T follicular helper cell (primary cell): ENCODE measurements at places on chromosomes 13 and 19.

DNA sequence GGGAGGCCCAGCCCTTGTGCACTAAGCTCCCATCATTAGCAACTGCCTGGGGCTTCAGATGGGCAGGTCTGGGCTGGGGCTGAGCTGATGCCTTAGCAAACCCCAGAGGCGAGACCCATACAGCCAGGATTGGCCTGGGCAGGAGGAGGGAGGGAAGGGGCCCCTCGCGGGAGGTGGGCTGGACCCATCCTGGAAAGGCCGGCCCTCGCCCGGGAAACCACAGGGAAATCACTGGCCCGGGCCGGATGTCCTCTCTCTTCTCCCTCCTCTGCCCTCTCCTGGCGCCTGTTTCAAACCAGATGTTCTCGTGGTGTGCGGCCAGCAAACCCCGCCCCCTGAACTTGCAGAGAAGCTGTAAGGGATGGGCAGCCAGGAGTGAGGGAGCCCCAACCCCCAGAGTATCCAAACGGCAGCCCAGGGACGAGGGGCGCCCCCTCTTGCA lies 43.1 kb downstream of the TMEM255B start:
- DNase-seq = no peak

DNA sequence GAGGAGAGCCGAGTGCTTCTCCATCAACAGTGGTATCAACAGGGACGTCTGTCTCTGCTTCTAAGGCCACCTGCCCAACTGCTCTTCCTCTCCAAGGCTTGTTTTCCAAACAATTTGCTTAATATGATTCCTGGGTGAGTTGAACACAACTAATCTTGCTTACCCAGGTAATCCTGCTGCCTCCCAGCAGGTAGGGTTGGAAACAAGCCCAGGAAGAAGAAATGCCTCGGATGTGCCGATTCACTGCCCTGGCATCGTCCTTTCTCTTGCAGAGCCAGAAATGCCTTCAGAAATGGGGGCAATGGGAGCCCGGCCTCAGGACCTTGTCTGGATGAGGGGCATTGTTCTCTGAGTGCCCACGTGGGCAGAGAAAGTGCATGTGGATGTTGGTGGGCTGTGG lies 51.9 kb upstream of the C1QTNF9B start:
- DNase-seq = no peak

DNA sequence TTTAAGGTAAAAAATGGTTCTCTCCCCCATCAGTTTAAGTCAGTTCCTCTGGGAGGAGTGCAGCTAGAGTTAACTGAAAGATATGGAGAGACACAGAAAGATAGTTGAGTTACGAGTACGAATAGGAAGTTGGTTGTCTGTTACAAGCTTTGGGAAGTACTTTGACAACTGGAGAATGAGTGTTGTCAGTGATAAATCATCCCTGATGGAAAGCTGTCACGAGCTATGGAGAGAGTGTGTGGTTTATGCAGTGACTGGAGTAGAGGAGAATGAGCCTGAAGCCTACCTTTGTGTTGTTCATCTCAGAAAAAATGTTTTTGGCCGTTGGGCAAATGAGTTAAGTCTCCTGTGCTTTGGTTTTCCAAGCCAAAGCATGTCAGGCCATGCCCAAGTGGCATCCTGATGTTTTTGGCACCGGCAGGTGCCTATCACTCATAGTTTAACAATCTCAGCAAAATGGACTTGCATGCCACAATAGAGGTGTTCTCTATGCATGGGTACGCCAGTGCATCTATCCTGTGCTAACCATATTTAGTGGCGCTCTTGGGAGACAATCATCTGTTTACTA lies 350.2 kb downstream of the IRS2 start:
- no peak for DNase-seq

DNA sequence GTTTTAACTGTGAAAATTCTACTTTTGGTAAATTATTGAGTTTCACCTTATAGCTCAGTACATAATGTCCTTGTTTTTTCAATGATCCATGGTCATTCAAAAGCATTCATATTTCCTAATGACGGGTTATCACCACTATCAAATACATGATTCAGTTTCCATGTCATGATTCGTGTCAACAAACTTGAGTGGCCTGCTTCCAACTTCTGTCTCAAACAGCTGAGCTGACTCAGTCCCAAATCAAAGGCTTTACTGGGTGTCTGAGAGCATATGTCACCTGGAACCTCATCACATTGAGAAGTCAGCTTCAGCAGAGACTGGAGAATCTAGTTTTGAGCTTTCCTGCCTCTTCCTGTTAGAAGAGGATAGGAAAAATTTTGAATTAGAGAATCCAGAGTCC lies 40.3 kb upstream of the SGCG start:
- DNase-seq = no peak

GRCh38 chr13:30963791-30964190 lies 31.3 kb downstream of the TEX26 start:
- no peak for DNase-seq

- no peak for DNase-seq
Observed at GRCh38 chr19:29547361-29547960, 21.7 kb downstream of the VSTM2B start.

GRCh38 chr19:12995596-12996405 lies 526 bp downstream of the NFIX start:
- DNase-seq = no peak

DNA sequence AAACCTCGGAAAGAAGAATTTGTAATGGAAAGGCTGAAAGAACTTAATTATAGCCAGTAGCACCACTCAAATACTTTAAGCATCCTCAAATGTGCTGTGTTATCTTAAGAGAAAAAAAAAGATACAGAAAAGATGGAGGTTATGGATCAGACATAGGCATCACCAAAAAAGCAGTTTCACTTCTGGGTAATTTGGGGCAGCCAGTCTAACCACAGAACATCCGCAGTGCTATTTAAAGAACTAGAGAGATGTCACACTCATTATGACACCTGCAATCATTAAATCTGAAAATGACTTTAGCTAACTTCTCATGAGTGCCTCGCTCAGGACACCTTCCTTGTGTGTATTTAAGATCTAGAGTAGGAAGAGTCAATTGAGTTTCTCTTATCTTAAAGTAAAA lies 211.8 kb downstream of the RBM26 start:
- peak; percentile 8 for DNase-seq

DNA sequence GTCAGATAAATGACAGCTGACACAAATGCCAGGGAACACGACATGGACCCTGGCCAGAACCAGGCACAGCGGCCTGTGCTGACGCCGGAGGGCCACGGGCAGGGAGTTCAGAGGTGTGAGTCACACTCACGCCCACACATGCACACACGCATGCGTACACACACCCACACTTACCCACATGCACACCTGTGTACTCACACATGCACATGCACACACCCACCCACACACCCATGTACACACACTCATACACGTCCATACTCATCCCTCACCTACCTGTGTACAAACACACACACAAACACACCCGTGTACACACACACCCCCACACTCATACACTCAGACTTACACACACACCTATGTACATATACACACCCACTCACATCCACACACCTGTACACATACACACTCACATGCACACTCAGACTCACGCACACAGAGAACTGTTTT lies 40.4 kb downstream of the MLLT1 start:
- DNase-seq = no peak

DNA sequence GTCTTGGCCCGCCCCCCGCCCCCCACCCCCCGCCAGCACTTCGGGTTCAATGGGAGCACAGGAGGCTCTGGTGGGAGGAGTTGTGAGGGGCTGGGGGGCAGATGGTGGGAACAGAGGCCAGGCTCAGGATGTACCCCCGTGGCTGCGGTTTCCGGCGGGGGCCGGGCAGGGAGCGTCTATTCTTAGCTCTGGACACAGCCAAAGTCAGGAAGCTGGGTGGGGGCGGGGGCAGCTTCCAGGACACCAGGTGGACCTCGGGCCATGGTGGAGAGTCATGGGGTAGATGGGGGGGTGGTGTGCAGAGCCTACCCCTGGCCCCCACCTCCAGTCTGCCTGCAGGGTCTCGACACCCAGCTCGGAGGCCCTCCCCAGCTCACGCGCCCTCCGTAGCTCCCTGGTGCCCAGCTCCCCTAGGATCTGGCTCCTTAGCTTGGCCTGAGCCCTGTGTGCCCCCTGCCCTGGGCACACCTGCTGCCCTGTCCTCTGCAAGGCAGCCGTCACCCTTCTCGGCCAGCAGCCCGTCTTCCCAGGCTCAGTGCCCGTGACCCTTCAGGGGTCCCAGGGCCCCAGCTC lies 2.2 kb upstream of the TBXA2R start:
- no peak for DNase-seq

- no peak for DNase-seq
Observed at GRCh38 chr19:46715975-46716671, 791 bp downstream of the PRKD2 start.

- DNase-seq = no peak
Observed at GRCh38 chr13:36918246-36919131, 1.5 kb downstream of the SMAD9 start.

- DNase-seq = no peak
Observed at GRCh38 chr19:16374436-16374835, 49.8 kb downstream of the KLF2 start.

DNA sequence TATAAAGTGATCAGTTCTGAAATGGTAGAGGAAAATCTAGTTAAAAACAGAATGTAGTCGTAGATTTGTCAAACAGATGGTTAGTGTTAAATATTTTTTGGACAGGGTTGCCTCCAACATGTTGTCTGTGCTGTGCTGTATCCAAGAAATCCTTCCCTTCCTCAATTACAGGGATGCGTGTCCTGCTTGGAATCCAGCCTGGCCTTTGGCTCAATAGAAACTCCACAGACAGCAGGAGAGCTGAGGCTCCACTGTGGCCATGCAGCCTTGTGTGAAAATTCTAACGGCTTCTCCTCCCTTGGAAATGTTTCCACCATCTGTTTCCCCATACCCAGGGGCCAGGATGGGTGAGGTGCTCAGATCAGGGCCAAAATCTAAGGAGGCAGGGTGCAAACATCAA lies 67.7 kb upstream of the USP29 start:
- no peak for DNase-seq

- DNase-seq = no peak
Observed at GRCh38 chr13:62171697-62172096, 756.0 kb upstream of the PCDH20 start.
